ENCODE measurements at places on chromosomes 7 and 10. TPM values are rescaled to one million over a fixed set of nuclear protein-coding genes. Genes with fewer than 3 reads are reported as not detected.

Gene NANOS1
- total RNA-seq = 9.7 TPM

GRCh38 chr7:147136352-147136751 is 1019.8 kb downstream of the CNTNAP2 start:
- DNase-seq = no peak

GRCh38 chr7:137127058-137127457 is 216.5 kb downstream of the PTN start:
- no peak for DNase-seq

GRCh38 chr7:150313870-150314269 is 9.3 kb upstream of the LRRC61 start:
- DNase-seq = no peak
